T-helper 2 cell treated with Interferon-gamma antibody and Interleukin-4, amounts not matched to agents 5 μg/mL and 100 μg/mL, for 36 hours (primary cell): ENCODE measurements at places on chromosomes 7 and 10.
A peak's percentile ranks its signal among the peaks of the same experiment; 100 is the strongest.

GRCh38 chr7:17299483-17299991, 1.1 kb downstream of the AHR start:
- DNase-seq = peak; percentile 29

DNA sequence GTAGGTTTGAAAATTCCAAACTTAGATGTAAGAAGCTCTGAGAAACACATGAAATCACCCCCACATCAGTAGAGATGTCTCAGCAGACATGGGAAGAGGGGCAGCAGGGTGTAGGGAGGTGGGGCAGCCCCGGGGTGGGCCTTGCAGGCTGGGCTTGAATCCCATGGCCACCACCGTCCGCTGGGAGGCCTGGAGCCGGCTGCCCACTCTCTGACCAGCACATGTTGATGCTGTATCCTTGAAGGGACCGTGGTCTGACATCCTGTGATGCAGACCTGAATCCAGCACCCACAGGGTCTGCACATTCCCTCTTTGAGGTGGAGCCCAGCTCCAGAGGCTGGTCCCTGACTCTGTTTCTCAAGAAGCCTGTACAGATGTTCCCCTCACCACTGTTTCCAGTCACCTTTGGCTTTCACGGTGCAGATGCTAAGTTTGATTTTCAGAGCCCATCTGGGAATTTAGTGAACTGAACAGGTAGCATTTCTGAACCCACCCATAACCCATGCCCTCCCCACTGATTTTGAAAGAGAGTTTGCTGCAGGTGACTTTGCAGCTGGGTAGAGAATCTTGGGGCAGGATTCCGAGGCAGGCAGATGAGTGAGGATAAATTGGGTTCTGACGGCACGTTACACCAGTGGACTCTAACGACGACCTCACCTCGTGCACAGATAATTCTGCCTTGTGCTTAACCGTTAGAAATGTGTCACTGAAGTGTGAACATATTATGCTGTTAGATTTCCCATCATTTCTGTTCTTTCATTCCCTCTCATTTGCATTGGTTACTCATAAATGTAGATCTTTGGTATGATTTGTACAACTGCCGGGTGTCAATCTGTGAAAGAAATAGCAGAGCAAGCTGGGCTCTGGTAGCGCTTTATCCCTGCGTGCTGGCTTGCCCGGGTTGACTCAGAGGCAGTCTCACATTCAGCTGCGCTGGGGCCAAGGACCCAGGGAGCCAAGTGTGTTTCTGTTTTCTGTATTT, 45.7 kb downstream of the IKZF1 start:
- peak; percentile 90 for DNase-seq

GRCh38 chr7:33725111-33726025, 180.0 kb upstream of the BMPER start:
- DNase-seq = no peak

- DNase-seq = no peak
Observed at GRCh38 chr7:45701701-45702510, 127.7 kb downstream of the ADCY1 start.

DNA sequence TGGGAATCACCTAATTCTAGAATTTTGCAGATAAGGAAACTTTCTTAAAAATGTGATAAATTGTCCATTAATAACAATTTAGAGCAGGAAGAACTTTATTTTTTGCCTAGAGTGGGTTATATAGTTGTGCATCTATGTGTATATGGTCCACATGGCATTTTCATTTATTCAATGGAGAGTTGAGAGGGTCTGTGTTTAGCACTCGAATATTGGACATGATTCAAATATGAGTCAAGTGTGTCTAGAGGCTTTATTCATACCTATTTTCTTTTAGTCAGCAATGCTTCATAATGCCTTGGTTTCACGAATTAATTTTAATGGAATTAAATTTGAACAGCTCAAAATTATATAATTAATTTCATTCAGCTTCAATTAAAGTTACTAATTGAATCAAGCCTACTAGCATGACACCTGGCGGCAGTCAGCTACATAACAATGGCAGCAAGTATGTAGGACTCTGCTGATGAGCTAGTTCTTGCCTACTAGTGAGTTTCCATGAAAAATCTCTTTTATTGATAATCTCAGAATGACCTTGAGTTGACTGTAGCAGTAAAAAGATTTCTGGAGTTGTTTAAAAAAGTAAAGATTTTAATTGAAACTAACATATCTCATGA, 17.7 kb downstream of the MDFIC start:
- no peak for DNase-seq

DNA sequence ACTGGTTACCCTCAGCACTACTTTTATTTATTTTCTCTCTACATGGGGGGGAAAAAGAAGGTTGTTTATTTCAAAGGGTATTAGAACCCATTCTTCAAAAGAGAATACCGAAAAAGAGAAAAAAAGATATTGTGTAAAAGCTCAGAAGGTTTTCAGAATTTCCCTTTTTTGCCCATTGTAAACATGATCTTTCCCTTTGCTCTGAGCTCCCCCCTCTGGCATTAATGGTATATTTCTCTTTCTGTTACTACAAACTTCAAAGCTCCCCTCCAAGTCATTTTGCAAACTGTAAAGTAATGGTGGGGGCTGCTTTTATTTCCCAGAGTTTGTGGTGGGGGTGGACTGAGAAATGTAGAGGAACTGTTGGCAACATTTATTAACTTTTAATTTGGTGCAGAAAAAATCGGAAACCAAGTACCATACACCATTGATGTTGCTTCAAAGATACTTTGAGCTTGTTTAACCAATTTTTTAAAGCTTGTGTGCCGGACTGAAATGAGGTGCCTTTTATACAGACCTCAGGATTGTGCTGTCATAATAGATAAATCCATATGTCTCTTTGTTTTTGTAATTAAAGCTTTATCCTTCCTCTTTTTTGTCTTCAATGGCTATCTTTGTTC, 181.5 kb downstream of the EXOC4 start:
- DNase-seq = no peak

DNA sequence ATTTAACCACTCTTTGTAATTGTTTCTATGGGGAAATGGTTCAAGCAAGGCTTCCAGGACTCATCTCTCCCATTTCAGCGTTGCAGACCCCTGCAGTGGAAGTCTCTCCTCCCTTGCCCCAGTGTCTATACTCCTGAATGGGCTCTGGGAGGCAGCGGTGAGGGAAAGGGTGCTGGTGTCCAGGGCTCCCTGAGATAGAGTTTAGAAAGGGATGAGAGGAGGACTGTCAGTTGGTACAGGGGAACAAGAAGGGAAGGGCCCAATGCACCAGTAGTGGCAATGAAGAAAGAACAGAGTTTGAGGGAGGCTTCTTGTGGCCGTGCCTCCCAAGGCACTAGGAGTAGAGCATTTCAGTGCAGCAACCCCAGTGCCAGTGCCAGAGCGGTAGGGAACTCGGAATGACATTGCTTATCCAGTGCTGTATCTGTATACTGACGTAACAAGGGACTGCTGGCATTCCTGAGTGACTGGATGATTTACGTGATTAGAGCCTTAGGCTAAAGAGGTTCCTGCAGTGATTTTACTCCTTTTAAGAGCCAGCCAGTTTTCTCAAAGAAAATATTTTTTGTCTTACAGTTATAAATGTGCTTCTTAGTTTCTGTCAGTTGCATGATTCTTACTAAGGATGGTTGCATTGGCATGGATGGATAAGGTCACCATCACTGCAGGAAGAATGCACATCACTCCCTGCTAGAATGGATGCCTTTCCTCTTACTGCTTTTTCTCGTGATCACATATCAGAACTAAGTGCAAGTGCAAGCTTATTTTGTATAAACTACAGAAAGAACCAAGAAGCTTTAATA, 28.0 kb downstream of the PRPF18 start:
- no peak for DNase-seq

DNA sequence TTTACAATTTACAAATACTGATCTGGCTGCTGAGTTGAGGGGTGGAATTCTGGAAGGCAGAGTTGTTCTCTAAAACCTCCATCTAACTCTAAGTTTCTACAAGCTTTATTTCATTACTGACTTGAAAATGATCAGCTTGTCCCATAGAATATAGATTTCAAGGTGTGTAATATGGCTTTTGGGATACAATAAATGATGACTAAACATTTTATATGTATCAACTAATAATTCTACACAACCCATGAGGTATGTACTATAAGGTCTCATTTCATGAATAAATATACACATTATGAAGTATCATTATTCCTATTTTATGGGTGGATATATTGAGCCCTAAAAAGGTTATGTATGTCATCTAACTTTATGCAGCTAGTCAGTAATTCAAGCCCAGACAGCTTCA, 1214.3 kb upstream of the SORCS1 start:
- no peak for DNase-seq

DNA sequence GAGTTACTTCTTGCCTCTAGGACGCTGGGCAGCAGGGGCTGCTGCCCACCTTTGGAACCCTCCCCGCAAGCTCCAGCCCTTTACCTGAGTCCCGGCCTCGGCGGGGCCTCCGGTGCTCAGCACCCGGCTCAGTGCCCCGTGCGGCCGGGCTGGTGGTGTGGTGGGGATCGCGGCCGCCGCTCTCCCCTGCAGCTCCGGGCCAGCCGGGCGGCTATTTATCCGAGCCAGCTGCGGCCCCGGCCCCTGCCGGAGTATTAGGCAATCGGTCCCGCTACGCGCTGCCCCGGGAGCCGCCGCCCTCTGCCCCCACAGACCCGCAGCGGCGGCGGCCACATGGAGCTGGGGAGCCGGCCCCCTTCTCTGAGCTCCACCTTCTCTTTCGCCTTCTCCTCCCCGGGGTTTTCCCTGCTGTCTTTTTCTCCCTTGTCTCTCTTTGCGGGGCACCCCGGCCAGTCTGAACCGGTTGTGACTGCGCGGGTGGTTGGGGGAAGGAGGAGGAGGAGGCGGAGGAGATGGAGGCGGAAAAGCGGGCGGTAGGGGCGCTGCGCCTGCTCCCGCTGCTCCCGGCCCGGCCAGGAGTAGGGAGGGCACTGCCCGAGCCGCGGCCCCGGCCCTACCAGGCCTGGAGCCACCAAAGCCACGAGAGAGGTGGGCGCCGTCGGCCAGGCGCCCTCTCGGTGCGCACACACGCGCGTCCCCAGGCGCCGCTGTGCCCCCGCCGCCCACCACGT, at the start of gene SLC16A9:
Gene SLC16A9 (minus strand): TSS at position 456 of the 731 bp plus-strand sequence. CDS start 25,559 bp downstream, outside the sequence.
- peak; percentile 71 for DNase-seq

DNA sequence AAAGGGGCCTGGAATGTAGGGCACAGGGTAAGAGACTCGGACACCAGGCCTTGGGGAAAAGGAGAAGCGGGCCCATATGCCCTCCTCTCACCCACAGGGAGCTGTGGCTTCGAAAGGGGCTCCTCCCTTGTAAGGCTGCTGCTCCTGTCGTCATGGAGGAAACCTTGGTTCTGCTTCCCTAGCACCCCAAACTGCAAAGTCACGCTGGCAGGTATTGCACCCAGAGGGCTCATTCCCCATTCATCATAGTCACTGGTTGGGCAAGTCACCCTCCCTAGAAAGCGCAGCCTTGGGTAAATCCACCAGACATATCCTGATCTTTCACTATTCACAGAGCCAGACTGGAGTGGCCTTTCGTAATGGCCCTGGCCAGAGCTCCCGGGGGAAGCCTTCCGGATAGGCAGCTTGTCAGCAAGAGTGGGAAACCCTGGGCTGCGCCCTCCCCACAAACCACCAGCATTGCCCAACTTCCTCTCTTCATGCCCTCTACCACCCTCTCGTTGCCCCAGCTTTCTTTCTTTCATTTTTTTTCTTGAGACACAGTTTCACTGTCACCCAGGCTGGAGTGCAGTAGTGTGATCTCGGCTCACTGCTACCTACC, 121.0 kb downstream of the HIP1 start:
- DNase-seq = peak; percentile 11

GRCh38 chr7:66939325-66939724, 18.3 kb downstream of the TMEM248 start:
- no peak for DNase-seq

DNA sequence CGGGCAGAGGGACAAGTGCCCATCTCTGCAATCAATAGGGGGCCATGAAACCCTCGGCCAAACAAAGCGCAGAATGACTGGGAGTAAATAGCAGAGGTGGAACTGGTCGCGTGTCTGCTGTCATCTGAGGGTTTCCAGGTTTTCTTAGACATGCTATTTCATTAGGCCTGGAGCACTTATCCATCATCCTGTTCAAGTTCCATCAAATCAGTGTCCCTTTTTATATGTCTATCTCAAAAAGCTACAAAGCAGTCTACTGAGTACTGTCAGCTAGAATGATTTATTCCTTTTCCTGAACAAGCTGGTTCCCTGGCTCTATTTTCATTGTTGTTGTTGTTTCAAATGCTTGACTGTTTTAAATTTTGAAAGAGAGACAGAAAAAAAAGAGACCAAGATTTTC, 590.5 kb downstream of the PARD3 start:
- DNase-seq = no peak

- no peak for DNase-seq
Observed at GRCh38 chr7:47039904-47040303, 542.0 kb downstream of the TNS3 start.

DNA sequence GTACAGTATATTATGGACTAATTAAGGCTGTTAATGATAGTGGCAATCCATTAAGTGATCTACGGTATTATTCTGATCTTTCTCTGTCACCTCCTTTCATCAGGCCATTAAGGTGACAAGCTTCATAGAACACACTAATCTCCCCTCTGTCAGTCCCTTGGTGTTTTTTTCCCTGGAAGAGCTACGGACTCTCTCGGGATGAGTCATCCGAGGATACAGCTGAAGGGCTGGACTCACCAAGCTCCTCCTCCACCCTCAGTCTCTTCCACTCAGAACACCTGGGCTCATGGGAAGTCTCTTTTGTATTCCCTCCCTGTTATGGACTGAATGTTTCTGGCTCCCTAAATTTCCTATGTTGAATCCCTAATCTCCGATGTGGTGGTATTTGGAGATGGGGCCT, 69.8 kb upstream of the PLXNA4 start:
- DNase-seq = no peak

- DNase-seq = no peak
Observed at GRCh38 chr7:6167587-6168476, 104.6 kb downstream of the CYTH3 start.

- no peak for DNase-seq
Observed at GRCh38 chr7:71710442-71710841, 578.5 kb downstream of the GALNT17 start.

DNA sequence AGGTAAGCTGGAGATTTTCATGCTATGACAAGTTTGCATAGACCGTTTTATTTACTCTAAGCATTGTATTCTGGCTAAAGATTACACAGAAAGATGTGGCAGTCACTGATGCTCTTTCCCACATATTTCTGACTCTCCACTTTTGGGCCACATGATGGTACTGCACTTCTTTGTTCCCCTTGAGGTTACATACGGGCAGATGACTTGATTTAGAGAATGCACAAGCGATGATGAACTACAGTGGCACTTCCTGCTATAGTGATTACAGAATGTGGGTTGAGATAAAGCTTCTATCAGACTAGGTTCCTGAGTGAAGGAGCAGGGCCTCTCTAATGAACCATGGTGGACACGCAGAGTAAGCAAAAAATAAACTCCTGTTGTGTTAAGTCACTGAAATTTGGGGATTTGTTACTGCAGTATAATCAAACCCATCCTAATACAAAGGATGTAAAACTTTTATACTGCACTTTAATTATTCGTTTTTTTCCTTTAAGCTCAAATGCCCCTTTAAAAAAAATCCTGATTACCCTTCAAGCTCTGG, 177.9 kb downstream of the TAX1BP1 start:
- DNase-seq = no peak

DNA sequence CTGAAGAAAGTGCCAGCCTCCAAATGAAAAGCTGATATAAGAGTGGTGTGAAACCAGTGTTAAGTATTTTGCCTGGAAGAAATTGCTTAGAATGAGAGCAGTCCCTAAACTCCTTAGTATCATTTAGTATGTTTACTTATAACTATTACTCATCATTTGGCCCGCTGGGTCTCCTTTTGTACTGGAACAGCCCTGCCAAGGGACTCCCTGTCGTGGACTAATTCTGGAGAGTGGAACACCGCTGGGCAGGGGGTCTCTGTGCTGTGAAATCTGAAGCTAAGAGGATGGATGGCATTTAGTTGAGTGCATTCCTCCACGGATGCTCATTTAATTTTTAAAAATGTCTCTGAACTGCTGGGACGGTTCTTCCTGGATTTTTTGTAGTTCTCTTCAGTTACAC, 889.9 kb upstream of the C7orf33 start:
- no peak for DNase-seq
